NCI-H446 (cell line): ENCODE measurements at places on chromosomes 12 and 14.

GRCh38 chr12:2396448-2396871, 343.7 kb downstream of the CACNA1C start:
- DNase-seq = no peak

GRCh38 chr12:28958553-28959195, 190.4 kb upstream of the FAR2 start:
- DNase-seq = no peak

DNA sequence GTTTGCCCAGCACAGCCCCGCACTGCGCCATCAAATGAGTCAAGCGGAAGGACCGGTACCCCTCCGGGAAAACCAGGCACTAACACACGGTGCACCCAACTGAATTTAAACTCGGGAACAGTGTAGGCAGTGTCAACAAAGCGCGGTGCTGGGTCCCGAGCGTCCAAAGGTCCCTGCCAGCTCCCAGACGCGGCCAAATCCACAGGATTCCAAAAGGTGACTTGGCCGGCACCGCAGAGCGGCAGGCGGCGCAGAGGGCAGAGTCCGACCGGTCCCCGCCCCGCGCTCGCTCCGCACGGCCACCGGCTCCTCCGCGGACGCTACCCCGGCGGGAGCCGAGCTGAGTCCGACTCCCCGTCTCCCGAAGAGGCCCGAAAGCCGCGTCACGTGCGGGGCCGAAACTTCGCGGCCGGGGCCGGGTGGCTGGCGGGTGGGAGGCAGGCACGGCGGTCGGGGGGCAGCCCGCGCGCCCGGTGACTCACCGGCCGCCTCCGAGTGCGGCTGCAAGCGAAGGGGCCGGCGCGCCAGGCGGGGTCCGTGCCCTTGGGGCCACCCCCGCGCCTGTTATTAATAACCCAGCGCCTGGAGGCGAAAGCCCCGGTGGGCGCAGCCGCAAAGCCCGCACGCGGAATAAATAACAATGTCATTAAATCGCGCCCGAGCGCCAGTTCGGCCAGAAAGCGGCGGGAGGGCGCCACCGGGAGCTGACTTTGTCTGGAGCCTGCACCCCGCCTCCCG, 863 bp downstream of the DENND5B start:
- DNase-seq = peak; percentile 47

DNA sequence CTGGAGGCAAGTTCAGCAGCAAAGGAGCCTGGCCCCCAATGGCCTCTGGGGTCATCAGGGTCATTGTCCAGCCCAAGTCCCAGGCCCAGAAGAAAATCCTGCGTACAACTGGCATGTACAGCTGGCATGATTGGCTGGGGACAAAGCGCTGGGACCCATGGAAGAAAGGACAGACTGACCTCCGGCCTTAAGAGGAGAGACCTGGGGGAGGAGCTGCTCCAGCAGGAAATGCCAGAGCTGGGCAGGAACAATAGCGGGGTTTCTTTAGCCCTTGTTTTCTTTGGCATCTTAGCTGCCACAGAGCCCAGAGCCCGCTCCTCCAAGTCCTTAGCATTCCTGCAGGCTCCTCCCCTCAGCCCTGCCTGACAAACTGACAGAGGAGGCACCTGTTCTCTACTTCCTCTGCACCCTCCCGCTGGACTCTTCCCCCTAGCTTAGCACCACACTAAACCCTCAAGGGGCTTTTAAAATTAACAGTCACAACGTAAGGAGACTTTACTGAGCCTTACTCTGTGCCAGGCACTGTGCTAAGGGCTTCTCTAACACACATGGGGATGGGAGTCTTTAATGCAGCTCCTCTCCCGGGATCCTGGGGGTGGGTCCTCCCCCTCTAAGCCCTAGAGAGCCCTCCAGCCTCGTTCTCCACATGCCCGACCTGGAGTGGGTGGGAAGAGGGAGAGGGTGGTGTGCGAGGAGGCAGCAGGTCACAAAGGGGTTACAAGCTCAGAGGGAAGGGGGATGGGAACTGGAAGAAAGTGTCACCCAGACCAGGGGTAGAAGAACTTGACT, 1.8 kb upstream of the AQP5 start:
- DNase-seq = no peak

DNA sequence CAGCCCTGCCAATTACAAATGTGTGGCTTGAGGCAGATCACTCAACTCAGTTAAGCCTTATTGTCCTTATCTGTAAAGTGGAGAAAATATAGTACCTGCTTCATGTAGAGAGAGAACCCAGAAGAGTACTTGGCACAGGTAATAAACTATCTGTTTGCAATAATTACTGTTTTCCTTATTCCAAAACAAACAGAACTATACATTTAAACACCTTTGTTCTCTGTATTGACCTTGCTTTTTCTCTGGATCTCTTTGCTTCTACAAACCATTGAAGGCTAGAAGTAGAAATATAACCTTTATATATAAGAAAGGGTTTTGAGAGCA, 70.8 kb upstream of the SRSF5 start:
- no peak for DNase-seq

DNA sequence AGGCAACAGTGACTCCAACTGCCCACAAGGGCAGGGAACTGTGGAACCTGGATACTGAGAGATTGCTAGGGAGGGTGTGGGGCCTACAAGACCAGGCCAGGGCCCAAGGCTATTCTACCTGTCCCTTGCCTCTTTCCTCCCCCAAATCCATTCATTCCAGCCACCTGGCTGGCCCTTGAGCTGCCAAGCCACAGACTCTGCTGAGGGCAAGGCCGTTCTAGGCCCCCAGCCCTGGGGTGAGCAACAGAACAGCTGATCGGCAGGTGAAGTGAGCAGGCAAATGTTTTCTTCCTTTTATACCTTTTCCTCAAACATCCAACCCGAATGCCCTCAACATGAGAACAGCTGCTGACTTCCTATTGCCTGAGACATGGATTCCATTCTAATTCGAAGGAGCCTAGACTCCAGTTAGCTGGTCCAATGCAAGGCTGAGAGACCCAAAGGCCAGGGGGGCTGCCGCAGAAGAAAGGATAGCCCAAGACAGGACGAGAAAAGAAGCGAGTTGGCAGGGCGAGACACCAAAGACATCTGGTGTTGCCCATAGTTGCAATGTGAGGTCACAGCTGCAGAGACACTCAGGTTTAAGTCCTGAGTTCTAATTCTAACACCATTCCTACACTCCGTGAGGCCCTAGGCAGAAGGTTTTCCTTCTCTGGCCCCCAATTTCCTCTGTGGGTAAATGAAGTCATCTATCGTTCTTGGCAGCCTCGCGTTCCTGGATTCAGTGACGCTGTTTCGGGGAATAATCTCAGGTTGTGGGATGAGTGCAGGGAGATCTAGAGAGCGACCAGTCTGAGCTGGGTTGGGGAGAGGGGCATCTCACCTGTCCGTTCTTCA, 1.7 kb downstream of the C1QL4 start:
- DNase-seq = no peak

DNA sequence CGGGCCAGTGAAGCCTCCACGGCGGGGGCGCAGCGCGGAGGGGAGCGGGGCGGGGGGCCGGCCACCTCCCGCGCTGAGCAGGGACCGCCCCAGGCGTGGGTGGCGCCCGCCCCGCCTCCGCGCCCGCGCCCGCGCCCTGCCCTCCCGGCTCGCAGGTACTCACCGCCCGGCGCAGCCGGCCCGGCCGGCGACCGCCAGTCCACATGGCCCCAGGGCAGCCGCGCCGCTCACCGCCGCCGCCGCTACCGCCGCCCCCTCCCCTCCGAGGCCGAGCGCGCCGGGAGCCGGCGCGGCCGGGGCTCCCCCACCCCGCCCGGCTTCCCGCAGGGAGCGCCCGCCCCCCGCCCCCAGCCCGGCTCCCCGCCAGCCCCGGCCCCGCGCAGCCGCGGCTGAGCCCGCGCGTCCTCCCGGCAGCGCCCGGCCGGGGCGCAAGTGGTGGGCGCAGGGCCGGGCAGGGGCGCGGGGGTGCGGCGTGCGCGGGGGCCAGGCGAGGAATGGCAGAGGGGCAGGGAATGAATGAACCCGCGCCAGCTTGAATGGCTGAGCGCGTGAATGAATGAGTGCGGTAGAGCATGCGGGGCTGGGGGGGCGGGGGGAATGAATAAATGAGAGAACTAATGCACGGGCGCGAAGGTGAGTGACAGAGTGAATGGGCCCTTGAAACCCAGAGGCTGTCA, at the start of gene BEGAIN:
Gene BEGAIN (minus strand): TSS at position 332 of the 677 bp plus-strand sequence. CDS start 127 bp downstream, at position 205.
- DNase-seq = peak; percentile 56

DNA sequence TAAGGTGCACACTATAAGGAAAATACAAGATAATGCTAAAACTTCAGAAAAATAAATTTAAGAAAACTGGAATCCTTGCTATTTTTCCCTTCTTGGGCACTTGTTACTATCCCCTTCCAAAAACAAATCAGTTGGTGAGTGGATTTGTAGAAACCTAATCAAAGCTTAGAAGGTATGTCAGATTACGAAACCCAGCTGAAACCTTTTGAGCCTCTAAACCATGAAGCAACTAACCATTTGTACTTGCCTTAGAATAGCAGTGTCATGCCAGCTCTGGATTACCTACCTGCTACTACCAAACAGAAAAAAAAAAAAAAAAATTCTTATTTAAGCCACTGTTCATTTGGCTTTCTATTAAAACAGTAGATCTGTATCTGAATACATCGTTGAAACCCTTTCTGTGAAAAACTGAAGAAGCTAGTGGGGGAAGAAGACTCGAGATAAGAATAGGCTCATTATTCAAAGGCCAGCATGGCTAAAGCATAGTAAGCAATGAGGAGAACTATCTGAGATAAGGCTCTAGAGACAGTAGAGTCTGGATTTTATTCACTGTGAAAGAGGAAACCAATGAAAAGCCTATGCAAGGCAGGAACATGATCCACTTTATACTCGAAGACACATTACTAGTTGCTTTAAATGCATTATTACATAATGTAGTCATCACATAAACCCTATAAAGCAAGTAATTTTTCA, 30.2 kb downstream of the OSBPL8 start:
- DNase-seq = no peak

DNA sequence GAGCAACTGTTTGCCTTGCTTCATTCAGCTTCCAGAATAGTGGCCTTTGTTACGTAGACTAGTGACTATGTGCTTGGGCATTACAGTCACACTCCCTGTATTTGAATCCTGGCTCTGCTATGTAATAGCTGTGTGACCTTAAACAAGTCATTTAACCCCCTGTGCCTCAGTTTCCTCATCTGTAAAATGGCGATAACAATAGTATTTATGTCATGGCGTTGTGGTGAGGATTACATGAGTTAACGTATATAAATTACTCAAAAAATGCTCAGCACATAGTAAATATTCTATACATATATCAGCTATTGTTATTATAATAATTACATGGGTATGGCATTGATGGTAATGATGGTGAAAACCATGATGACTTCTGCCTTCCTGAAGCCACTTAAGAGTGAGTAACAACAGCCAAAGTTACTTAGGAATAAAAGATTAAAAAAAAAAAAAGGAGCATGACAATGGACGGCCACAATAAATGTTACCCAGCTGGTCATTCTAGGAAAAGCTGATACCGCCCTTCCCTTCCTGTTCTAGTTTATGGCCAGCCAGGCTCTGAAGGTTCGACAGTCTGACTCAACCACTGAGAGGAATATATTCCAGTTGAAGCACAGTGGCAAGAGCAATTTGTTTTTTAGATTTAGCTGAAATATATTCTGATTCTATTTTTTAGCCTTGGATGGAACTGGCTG, 9.9 kb upstream of the ADIPOR2 start:
- no peak for DNase-seq

DNA sequence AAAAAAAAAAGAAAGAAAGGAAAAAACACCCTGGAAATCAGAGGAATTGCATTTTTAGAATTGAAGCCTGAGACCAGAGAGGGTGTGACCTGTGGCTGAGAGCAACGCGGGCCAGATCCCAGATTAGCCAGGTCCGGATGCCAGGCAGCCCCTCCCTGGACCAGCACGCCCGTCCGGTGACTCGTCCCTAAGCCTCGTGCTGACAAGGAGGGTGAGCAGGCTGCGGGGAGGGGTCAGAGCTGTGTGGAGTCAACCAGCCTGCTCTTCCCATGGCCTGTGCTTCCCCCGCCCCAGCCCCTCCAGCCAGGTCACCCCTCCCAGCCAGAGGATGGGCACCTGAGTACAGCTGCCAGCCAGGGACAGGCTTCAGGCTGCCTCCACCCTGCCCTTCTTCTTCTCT, 4.2 kb upstream of the KLC1 start:
- DNase-seq = no peak

GRCh38 chr12:102441077-102441596, 39.2 kb downstream of the IGF1 start:
- DNase-seq = no peak

- no peak for DNase-seq
These were observed 51.3 kb downstream of the STX2 start for GRCh38 chr12:130787445-130788410.

- DNase-seq = no peak
These were observed 51.5 kb upstream of the RAP1B start for GRCh38 chr12:68559246-68559645.

DNA sequence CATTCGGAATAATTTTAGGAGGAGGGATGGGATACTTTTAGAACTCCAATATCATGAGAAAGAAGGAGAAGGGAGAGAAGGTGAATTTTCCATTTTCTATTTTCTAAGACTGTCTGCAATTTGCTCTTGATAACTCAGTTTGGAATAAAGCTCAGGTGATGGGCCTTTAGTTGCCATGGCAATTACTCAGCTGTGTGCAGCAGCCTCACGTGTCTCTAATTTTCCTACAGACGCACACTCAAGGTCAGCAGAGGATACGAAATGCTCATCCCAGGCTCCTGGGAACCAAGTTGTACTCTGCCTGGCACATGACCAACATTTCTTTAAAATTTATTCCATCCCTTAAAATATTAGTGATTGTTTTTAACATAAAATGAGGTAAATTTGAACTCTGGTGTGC, 76.7 kb downstream of the TTC8 start:
- no peak for DNase-seq

DNA sequence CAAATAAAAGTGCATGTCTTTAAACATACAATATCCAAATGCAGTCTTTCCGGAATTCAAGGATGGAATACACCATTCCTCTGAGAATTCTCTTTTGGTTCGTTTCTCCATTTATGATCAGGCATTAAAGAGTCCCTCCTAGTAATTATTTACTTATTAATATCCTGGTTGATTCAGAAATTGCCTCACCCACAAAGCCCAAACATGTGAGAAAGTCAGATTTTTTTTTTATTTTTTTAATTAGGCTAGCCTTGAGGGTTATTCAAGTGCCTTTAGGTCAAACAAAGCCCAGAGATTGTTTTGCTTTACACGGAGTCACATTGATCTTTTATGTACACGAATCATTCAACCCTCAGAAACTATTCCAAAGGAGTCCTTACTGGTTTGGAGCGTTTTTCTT, 6.4 kb upstream of the TSPAN8 start:
- DNase-seq = no peak

GRCh38 chr14:22685467-22685866, 41.3 kb upstream of the OR6J1 start:
- no peak for DNase-seq

DNA sequence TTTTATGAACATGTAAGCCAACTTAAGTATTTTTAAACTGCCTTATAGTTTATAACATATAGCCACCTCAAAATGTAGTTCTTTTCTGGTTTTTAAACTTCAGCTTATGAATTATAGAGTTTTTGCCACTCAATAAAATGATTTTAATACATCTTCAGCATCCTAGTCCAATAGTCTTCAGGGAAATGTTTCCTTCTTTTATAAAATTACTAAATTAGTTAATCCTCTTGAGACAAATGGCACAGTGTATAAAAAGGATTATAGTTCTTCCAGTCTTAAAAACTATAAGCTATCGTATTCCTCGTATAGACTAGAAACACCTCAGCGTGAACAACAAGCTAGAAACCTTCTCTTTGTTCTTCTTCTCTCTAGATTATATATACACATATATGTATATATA, at the start of gene OR6C74:
Gene OR6C74 (plus strand): TSS at position 301 of the 400 bp plus-strand sequence. CDS start 2,679 bp downstream, outside the sequence.
- no peak for DNase-seq

GRCh38 chr12:93699271-93700145, 22.3 kb downstream of the CRADD start:
- DNase-seq = no peak

GRCh38 chr14:50954811-50955372, 10.6 kb upstream of the PYGL start:
- DNase-seq = peak; percentile 52
